Activated effector memory CD4-positive, alpha-beta T cell treated with Interleukin-2 at 50 U/mL for 16 hours (primary cell): ENCODE measurements at places on chromosomes 1 and 21.

DNA sequence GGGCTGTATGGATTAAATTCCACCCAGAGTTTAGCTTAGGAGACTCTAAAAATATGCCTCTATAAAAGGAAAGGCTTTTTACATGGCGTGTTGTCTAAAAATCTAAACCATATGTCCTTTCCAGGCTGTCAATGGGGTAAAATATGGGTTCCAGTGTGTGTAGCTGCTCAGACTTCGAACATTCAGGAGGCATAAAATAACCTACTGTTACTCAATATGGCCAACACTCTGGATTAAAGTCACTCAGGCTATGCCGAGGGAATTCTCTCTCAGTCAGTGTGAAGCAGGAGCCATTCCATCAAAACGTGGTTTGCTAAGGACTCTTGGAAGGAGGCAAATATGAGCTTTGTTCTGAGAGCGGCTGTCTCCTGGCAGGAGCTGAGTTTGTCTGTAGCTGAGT, 135.3 kb downstream of the RUNX1 start:
- no peak for DNase-seq

DNA sequence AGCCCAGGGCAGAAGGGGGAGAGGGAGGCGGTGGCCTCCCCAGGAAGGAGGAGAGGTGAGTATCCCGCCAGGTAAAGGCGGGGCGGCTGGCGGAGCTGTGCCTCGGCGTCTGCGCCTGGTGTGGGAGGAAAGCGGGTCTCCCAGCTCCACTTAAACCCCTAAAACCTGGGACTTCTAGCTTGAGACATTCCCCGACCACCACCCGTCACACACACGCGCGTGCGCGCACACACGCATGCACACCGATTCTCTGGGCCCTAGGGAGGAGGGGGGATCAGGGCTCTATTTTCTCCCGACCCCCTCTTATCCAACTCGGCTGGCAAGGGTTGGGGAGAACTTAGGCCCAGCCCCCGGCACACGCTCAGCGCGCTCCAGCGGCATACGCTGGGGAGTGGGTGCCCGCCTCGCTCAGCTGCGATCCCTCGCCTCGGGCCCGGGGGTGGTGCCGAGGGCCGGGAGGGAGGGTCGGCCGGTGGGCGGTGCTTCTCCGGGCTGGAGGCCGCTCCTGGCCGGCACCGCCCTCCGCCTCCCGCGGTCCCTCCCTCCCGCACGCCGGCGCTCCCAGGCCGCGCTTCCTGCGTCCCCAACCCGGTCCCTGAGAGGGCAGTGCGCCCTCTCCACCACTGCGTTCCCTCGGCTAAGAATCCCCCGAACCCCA, at the start of gene TMEM51:
Gene TMEM51 (plus strand): TSS at position 564 of the 658 bp plus-strand sequence. CDS start 61,341 bp downstream, outside the sequence.
- no peak for DNase-seq

GRCh38 chr1:157956732-157957131, 36.7 kb upstream of the KIRREL1 start:
- DNase-seq, result no peak

GRCh38 chr1:21576798-21577187, 67.6 kb downstream of the ALPL start:
- DNase-seq, result no peak

GRCh38 chr1:218667781-218668516, 322.8 kb downstream of the TGFB2 start:
- DNase-seq, result no peak

DNA sequence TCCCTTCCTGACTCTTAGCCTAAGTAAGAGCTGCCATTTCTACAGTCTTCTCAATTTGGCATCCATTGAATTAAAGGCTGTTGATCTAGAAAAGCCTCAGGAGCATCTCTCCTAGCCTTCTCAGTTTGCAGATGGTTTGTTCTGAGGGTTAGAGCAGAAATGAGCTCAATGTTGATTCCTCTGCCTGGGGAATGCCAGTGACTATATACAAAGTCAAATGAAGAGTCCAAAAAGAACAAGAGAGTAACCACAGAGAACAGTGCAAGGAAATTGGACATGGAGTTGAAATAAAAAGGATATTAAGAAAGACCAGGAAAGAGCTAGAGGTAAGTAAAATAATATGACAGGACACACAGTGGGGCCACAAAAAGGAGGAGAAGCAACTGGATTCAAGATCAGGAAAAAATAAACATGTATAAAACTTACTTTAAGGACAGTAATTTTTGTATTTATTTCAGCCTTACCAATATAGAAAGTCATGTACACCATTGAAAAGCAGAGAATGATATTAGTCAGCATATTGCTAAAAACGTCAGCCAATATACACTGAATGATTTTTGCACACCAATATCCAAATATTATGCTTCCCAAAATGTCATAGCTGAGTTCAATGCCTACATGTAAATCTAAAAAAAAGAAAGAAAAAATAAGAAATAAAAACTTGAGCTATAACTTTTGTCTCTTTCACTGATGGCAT, 21.3 kb downstream of the SLC9C2 start:
- DNase-seq, result no peak
